Fibroblast of skin of abdomen (primary cell): ENCODE measurements at places on chromosomes 16 and 17.

GRCh38 chr16:3486506-3487215 lies 8.6 kb downstream of the C16orf90 start:
- DNase-seq, result no peak

DNA sequence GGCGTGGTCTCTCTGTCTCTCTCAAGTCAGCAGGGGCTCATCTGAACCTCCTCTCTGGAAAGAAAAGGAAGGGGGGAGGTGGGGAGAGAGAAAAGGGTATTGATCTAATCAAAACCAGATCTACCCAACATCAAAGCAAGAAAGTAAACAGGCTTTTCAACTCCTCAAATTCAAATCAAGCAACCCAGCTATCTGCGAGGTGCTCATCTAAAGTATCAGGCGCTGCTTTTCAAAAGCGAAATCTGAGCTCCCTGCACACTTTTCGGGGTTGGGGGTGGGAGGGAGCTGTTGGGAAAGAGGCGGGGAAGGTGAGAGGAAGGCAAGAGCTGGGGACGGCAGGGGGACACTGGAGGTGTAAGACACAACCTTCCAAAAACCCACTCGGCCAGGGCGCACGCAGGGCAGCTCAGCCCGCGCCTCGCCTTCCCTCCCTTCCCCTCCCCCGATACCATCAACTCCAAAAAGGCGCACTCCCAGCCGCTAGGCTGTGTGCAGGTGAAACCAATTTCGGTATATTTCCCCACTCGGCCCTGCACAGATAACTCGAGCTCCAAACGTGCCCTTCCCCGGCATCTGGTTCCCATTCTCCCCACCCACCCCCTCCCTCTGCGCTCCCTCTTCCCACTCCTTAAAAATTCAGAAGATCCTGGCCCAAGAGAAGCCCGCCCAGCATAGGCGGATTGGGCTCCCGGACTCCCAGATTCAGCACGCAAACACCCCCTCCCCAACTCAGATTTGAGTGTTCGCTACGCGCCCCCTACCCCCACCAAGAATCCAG lies 2.6 kb downstream of the AXIN2 start:
- no peak for DNase-seq

DNA sequence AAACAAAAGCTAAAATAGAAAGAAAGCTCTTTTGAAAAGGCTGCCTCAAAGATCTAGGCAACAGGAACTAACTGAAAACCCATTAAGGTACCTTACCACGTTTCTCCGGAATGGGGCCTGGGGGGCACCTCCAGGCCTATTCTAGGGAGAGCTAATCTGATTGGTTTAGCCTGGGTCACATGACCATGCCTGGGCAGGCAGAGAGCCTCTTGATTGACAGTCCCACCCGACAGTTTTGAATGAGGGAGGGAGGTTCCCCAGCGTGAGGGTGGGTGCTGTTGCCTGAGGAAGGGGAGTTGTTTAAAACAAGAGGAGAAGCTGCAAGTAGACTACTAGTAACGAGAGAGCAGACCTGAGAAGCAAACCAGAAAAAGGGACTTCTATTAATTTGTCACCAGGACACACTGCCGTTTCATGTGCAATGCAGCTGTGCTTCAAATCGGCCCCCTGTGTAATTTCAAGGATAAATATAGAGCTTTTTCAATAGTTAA lies 143.4 kb upstream of the HS3ST2 start:
- DNase-seq, result no peak

DNA sequence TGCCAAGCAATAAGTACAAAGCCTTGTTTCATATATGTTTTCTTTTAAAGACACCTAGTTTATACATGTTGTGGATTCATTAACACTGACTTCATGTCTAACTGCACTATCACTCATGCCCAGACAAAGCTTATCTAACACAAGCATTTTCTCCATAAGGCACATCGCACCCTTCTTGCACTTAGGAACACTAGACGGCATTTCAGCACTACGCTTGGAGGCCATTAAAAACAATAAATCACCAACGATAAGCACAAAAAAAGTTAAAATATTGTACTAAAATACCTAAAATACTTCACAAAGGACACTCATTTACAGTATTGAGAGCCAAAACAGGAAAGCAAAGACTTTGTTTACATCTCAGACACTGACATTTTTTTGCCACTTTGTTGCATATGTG lies 39.0 kb upstream of the TEKT3 start:
- no peak for DNase-seq

GRCh38 chr17:50311483-50311882 lies 34.4 kb upstream of the XYLT2 start:
- no peak for DNase-seq

DNA sequence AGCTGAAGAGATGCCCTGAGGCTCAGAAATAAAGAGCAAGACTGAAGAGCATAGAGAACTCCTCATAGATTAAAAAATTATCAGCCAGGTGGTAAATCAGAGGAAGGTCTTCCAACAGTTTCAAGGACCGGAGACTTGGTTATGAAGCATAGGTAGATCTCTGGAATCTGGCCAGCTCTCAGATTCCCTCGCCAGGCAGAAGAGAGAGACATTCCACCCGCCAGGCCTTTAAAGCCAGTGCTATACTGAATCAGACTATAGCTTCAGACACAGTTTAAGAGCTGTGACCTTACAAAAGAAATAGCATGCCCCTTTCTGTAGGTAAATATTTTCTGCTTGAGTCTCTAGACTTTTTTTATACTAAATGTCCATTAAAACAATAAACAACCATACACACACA lies 70.3 kb downstream of the NFATC3 start:
- DNase-seq, result no peak

- peak; percentile 77 for DNase-seq
Observed at GRCh38 chr16:2983706-2984136, 3.5 kb upstream of the PKMYT1 start.

GRCh38 chr16:15445450-15445849 lies 11.1 kb downstream of the BMERB1 start:
- no peak for DNase-seq

GRCh38 chr16:11913425-11914079 lies 2.2 kb downstream of the GSPT1 start:
- no peak for DNase-seq

DNA sequence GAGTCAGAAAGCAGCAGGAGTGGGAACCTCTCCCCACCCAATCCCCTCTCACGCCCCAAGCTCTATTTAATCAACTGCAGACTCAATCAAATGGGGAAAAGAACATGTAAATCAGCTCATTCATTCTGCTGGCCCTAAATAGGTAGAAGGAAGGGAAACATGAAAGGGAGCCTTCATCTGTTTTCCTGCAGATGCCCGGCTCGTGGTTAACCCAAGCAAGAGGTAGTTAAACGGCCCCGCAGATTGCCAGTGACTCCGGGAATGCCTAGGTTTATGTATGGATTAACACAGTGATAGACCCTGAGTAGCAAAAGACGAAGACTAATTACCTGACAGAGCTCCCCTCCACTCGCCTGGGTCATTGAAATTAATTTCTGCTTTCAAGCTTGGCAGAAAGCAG lies 542.0 kb downstream of the WWOX start:
- DNase-seq, result no peak

DNA sequence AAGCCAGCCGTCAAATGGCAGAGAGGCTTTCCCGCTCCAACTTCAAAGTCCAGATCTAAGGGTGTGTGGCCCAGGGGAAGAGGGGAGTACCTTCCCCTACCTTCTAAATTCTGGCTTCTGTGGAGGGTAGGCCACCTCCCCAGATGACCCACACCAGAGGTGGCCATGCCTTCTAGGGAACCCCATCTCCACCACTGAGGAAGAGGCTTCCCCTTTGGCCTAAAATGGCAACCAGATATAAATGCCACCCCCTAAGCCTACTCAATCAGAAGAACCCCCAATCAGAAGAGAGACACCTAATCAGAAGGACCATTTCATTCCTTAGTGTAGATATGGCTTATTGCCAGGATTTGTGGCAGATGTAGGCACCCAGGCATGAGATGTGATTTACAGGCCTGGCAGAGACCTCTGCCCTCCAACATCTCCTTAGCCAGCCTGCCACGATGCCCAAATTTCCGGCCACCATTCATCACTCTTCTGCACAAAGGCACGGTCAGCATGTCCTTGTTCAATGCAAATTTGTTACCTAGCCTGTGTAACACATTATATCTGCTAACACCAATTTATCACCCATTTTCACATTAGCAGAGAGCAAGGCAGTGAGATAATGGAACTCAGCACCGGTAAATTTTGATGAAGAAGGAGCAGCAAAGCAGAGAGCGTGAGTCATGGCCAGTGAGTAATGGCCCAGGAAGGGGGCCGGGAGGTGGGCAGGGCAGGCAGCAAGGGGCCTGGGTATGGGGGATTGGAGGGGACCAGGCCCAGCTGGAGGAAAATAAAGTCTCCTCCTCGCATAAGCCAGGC lies 1.2 kb upstream of the MGAT5B start:
- DNase-seq, result peak; percentile 64

GRCh38 chr16:86531641-86532525 lies 21.6 kb downstream of the FOXF1 start:
- DNase-seq, result no peak

GRCh38 chr17:2892305-2892971 lies 96.2 kb downstream of the RAP1GAP2 start:
- DNase-seq, result peak; percentile 59

DNA sequence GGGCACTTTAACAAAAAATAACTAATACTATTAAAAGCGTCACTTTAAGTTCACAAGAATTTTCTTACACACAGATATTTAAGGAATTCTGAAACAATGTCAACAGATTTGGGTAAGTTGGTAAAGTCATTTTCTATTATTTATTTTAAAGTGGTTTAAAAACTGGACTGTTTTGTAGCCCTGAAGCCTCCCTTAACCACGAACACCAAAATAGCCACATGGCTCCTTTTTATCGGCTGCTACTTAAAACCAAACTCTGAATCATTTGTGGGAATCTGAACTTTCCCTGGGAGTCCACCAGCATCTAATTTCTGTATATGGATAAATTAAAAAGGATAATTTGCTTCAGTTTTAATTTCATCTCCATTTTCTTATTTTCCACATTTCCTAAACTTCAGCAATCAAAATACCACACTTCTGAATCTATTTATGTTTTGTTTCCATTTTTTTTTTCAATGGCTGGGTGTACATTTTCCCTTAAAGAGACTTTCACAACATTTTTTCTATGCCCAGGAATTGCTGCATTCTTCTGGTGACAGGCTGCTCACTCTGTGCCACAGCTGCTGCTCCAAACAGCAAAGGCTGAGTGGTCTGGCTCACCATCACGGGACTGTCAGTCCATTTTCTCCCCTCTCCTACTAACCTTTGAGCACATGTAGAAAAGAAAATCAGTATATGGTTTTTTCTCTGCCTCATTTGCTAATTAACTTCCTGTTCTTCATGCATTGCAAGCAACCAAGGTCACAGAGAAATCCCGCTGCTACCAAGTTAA lies 255.5 kb upstream of the KCNJ16 start:
- DNase-seq, result peak; percentile 55

- DNase-seq, result no peak
Observed at GRCh38 chr17:29614349-29615047, 8.2 kb downstream of the CORO6 start.
